Cortex of kidney (tissue), 1 donor: ENCODE measurements at places on chromosomes 2 and 18.

DNA sequence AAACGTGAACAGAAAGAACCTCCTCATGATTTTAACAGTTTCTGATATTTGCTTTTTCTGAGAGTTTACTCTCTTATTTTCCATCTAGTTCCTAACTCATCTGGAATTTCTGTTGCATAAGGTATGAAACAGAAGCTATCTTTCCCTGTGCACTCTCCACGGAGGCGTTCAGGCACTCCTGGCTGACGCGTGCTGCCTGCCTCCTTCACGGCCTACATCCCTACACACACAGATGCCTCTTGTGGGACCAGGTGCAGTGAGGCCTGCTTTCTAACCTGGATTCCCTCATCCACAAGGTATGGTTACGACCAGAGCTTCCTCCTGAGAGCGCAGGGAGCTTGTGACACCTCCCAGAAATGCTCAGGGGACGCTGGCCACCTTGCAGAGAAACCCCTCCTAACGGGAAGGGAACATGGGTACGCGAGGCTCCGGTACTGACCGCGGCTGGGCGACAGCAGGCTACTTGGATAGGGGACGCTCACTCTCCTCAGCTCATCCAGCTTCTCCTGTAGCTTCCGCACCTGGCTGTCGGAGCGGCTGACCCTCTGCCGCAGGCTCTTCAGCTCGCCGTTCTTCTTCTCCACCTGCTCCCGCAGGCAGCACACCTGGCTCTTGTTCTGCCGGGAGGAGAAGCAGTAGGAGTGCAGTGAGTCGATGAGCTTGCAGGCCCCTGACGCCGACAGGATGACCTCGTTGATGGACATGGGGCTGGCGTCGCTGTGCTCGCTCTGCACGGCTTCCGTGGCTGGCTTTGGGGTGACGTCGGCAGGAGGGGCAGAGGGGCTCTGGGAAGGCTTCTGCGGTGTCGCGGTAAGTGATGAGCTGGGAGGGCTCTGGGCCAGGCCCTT lies 4.3 kb downstream of the THAP4 start:
- no peak for DNase-seq

DNA sequence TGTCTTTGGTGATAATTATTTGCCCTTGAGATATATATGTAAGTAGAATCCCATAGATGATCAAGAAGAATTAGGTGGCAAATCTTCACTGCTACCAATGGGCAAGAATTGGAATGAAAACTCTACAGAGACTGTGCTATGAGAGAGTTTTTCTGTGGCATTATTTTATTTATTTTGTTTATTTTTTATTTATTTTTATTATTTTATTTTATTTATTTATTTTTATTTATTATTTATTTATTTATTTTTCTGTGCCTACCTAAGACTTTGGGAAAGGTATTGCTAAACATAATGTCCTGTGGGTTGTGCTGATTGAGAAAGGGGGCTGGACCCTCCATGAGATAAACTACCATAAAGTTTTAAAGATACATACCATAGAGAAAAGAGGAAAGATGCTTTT lies 16.6 kb upstream of the NR4A2 start:
- no peak for DNase-seq

- DNase-seq = no peak
Measured at GRCh38 chr2:207395535-207396251, 134.1 kb upstream of the CREB1 start.

GRCh38 chr18:36041146-36041545 lies 26.2 kb downstream of the RPRD1A start:
- no peak for DNase-seq

DNA sequence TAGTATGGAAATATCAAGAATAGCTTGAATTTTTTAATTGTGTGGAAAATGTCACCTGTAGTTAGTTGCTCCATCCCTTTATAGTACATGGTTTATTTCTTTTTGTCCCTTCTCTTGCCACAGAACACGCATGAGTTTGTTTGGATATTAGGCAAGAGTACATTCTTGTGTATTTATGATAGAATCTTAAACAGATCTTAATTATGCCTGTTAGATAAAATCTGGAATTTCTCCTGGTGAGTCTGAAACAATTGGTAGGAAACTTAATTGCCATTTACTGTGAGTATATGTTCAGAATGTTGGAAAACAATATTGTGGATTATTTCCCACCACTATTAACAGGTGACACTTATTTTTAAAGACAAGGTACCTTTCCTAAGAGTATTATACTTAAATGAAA lies 30.2 kb upstream of the CABYR start:
- DNase-seq = no peak

DNA sequence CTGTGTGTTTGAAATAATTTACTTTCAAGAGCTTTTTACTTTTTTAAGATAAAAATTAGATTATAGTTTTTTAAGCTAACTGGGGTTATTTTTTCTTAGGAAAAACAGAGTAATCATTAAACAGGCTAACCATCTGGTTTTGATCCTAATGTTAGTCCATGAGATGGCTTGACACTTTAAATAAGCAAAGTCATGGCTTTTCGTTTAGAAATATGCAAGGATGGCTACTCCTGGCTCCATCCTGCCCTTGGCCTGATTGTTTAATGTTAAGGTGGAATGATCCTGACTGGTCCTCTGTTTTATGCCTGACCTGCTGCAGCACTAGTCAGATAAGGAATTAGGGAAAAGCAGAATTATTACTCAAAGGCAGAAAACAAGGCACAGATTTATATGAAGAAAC lies 39.7 kb upstream of the PNPT1 start:
- no peak for DNase-seq
